Neural crest cell (in vitro differentiated cells): ENCODE measurements at places on chromosomes 1 and 21.
A peak's percentile ranks its signal among the peaks of the same experiment; 100 is the strongest.

- DNase-seq: no peak
These were observed 397.6 kb downstream of the LRRIQ3 start for GRCh38 chr1:73800376-73800775.

DNA sequence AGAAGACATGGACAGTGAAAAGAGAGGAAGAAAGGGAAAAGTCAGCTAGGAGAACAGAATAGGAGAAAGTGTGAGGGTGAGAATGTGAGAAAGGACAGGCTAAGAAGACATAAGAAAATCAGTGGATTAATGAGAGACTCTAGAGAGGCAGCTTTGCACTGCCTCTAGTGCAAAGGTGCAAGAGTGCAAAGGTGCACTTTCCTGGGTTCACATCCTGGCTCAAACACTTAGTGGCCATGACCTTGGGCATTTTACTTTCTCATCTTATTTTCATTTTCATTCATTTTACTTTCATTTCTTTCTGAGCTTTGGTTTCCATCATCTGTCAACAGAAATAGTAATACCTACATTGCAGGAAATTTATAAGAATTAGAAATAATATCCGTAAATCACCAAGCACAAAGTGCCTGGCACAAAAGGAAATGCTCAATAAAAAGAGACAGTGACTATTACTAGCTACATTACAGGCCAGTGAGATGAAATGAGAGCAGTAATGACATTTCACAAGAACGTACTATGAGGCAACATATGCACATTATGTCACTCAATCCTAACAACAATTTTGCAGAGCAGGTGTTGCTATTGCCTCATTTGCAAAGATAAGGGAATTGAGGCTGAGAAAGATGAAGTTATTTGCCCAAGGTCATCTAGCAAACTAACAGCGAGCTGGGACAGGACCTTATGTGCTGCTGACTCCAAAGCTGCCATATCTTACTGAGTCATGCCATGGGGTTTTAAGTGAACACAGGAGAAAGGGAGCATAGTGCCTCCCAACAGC lies 107.0 kb upstream of the TLR5 start:
- DNase-seq: no peak

GRCh38 chr21:28336314-28336713 lies 656.4 kb downstream of the LTN1 start:
- no peak for DNase-seq

DNA sequence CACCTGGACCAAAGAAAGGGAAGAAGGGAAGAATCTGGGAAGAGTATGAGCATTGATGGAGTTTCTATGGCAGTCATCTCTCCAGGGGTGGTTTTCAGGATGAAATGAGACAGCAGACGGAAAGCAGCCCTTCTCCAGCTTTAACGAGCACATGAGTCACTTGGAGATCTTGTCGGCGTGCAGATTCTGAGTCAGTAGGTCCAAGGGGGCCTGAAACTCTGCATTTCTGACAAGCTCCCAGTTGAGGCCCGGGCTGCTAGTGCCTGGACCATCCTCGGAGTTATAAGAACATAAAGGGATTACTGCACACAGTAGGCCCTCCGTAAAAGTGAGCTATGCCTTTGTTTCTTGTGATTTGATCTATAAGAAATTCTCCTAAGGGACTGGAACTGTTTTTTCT lies 17.6 kb downstream of the HSPG2 start:
- no peak for DNase-seq

GRCh38 chr1:23751050-23751814 lies 8.0 kb downstream of the ELOA start:
- peak; percentile 33 for DNase-seq
